ENCODE measurements at places on chromosomes 6 and 20. TPM values are rescaled to one million over a fixed set of nuclear protein-coding genes. Genes with fewer than 3 reads are reported as not detected.

The GGT7 gene
- total RNA-seq = 29.0 TPM

The POFUT1 gene
- total RNA-seq = 20.3 TPM

The PNPLA1 gene
- total RNA-seq = not detected

The HLA-DRA gene
- total RNA-seq = 42.0 TPM

The SLC22A3 gene
- 29.3 TPM for total RNA-seq

The TOX2 gene
- 2.8 TPM for total RNA-seq

DNA sequence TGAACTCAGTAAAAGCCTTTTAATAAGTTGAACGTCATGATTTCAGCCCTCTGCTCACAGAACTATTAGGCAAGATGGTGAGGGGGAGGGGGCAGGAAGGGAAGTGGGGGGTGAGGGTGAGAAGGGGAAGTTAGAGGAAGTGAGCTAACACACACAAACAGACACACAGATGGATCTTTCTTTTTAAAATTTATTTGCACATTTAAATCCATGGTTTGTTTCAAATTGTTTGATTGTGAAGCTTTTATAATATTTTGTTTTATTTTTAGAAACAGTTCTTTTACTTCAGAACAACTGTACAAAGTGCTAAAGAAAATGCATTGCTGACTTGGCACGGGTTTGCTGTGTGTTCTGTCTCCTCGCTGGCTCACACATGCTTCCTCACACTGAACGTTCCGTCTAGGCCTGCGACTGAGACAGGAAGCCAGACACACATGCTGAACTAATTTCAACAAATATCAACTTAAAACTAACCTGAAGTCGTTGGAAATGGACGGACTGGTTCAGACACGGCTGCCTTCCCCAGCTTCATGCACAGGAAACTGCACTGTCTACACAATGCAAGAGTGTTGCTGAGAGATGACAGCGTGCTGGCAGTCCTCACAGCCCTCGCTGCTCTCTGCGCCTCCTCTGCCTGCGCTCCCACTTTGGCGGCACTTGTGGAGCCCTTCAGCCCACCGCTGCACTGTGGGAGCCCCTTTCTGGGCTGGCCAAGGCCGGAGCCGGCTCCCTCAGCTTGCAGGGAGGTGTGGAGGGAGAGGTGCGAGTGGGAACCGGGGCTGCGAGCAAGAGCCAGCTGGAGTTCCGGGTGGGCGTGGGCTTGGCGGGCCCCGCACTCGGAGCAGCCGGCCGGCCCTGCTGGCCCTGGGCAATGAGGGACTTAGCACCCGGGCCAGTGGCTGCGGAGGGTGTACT lies 8.1 kb upstream of the ZBP1 start:
- H3K27me3 ChIP-seq = no peaks in the 10 kb centered on the region
- DNase-seq = no peak
- H3K36me3 ChIP-seq = no peaks in the 10 kb centered on the region
- no peak overlapping the region for H3K4me3 ChIP-seq
- H3K27ac ChIP-seq = peak overlapping the region; percentile 84

- no peak overlapping the region for H3K4me3 ChIP-seq
- no peaks in the 10 kb centered on the region for H3K27me3 ChIP-seq
- DNase-seq = no peak
- H3K27ac ChIP-seq = peak overlapping the region; percentile 6
- H3K36me3 ChIP-seq = peaks cover 82% of the 10 kb centered on the region
Observed at GRCh38 chr20:62319346-62319909, 16.6 kb downstream of the ADRM1 start.

DNA sequence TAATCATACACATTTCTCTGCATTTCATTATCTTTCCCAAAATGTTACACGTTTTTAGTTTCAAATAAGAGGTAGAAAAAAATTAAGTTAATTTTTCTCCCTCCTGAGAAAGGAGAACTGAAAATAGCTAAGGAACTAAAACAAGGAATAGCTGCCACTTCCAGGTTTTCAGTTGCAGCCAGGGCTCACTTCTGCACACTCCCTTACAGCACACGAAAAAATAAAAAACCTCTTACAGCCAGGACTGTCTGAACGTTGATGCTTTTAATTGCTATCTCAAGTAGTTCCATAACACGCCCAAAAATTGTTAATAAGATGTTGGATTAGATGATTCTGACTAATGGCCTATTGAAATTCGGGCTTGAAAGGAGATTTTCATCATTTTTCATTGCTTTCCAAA lies 153.7 kb upstream of the THBS2 start:
- H3K4me1 ChIP-seq = no peaks in the 10 kb centered on the region
- no peak for DNase-seq
- H3K4me3 ChIP-seq = no peak overlapping the region
- H3K27me3 ChIP-seq = no peaks in the 10 kb centered on the region

- H3K27me3 ChIP-seq = peaks cover 26% of the 10 kb centered on the region
- peak overlapping the region; percentile 4 for H3K27ac ChIP-seq
- H3K4me1 ChIP-seq = peaks cover 32% of the 10 kb centered on the region
- no peaks in the 10 kb centered on the region for H3K36me3 ChIP-seq
Observed at GRCh38 chr6:390914-391558, 516 bp upstream of the IRF4 start.

DNA sequence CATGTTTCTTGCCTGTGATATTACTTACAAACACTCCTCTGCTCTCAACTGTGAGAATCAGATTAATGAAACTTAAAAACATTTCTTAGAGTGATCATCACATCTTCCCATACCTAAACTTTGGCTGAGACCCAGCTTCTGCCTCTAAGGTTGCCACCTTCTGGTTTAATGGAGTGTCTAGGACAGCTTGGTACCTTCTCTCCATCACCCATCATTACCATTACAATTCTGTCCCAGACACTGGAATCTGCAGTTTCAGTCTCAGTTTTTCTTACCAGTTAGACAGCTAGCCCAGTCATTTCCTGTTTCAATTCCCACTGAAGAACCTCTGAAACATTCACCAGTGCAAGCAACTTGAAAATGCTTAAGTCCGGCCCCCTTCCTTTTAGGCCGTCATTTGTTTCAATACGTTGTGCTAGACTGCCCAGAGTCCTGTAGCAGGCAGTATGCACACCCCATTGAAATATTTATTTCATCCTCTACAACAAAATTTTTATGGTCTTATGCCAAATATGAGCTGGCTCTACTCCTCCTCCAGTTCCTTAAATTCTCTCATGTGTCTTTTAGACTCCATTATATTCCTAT lies 107.0 kb upstream of the FOXO3 start:
- H3K27ac ChIP-seq = no peak overlapping the region
- H3K4me1 ChIP-seq = no peaks in the 10 kb centered on the region
- no peaks in the 10 kb centered on the region for H3K27me3 ChIP-seq
- H3K36me3 ChIP-seq = no peaks in the 10 kb centered on the region
- no peak overlapping the region for H3K4me3 ChIP-seq

DNA sequence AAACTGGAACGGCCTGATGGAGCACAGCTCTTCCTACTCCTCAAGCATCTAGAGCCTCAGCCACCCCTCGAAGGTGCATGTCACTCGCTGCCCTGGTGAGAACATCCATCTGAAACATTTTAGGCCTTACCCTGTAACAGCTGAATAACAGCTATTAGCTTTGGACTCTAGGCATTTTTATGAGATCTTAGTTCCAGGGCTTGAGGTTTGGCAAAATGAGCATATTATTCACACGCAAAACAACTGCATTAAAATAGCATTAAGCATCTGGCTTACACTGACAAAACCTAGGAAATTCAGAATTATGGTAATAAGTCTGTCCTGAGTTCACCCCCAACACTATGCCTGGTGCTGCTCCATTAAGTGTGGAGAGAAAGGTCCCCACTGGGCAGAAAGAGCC lies 56.1 kb downstream of the ADAT2 start:
- no peak overlapping the region for H3K27ac ChIP-seq
- H3K27me3 ChIP-seq = no peaks in the 10 kb centered on the region

GRCh38 chr6:158892266-158892665 lies 73.1 kb upstream of the EZR start:
- H3K27me3 ChIP-seq = no peaks in the 10 kb centered on the region
- H3K4me3 ChIP-seq = no peak overlapping the region
- H3K36me3 ChIP-seq = no peaks in the 10 kb centered on the region

DNA sequence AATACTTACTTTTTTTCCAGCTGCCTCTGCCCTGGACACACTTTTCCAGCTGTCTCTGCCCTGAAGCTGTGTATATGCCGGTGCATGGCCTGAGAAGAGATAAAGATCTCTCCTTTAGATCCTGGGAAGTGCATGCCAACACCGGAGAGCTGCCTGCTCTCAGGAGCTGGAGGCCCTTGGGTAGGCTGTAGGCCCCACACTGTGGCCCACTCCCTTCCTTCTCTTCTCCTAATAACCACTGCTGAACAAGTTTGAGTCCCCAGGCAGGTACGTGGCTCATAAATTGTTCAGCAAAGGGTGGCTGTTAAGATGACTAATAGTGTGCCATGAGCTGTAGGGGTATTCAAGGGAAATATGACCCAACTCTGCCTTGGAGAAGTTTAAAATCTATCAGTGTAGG lies 102.5 kb downstream of the CD24 start:
- no peaks in the 10 kb centered on the region for H3K36me3 ChIP-seq
- H3K4me3 ChIP-seq = no peak overlapping the region
- H3K4me1 ChIP-seq = no peaks in the 10 kb centered on the region
- no peak overlapping the region for H3K27ac ChIP-seq

GRCh38 chr20:54085425-54085824 lies 15.0 kb upstream of the BCAS1 start:
- H3K27ac ChIP-seq = peak overlapping the region; percentile 12
- no peaks in the 10 kb centered on the region for H3K36me3 ChIP-seq
- no peaks in the 10 kb centered on the region for H3K27me3 ChIP-seq
- peaks cover 13% of the 10 kb centered on the region for H3K4me1 ChIP-seq
- H3K4me3 ChIP-seq = no peak overlapping the region

GRCh38 chr20:52681288-52681687 lies 290.9 kb upstream of the TSHZ2 start:
- H3K4me1 ChIP-seq = no peaks in the 10 kb centered on the region
- DNase-seq = no peak
- no peak overlapping the region for H3K27ac ChIP-seq
- no peak overlapping the region for H3K4me3 ChIP-seq

GRCh38 chr20:22791877-22792525 lies 207.6 kb upstream of the FOXA2 start:
- no peak overlapping the region for H3K4me3 ChIP-seq
- peaks cover 17% of the 10 kb centered on the region for H3K4me1 ChIP-seq
- H3K36me3 ChIP-seq = no peaks in the 10 kb centered on the region
- DNase-seq = no peak
- no peak overlapping the region for H3K27ac ChIP-seq

GRCh38 chr6:30378290-30378937 lies 33.5 kb downstream of the RPP21 start:
- DNase-seq = no peak
- H3K36me3 ChIP-seq = no peaks in the 10 kb centered on the region
- H3K27me3 ChIP-seq = no peaks in the 10 kb centered on the region
- no peaks in the 10 kb centered on the region for H3K4me1 ChIP-seq

- no peak overlapping the region for H3K4me3 ChIP-seq
- DNase-seq = no peak
- peaks cover 48% of the 10 kb centered on the region for H3K4me1 ChIP-seq
- H3K27ac ChIP-seq = peak overlapping the region; percentile 9
- no peaks in the 10 kb centered on the region for H3K27me3 ChIP-seq
Observed at GRCh38 chr6:36625158-36625919, 31.2 kb downstream of the SRSF3 start.

GRCh38 chr6:147689398-147689797 lies 180.9 kb downstream of the SAMD5 start:
- H3K27me3 ChIP-seq = no peaks in the 10 kb centered on the region
- no peaks in the 10 kb centered on the region for H3K36me3 ChIP-seq
- no peak overlapping the region for H3K4me3 ChIP-seq
- H3K4me1 ChIP-seq = no peaks in the 10 kb centered on the region
- H3K27ac ChIP-seq = no peak overlapping the region

DNA sequence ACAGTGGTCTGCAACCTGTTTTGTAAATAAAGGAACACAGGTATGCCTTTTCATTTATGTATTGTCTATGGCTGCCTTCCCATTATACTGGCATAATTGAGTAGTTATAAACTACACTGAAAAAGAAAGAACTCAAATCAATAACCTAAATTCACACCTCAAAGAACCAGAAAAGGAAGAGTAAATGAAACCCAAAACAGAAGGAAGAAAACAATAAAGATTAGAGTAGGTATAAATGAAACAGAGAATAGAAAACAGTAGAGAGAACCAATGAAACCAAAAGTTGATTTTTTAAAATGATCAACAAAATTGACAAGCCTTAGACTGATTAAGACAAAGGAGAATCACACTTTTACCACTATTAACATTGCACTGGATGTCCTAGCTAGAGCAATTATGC lies 34.7 kb downstream of the FAM184A start:
- no peak for DNase-seq
- no peaks in the 10 kb centered on the region for H3K36me3 ChIP-seq
- no peaks in the 10 kb centered on the region for H3K4me1 ChIP-seq
- H3K27ac ChIP-seq = no peak overlapping the region

- no peak for DNase-seq
- no peaks in the 10 kb centered on the region for H3K27me3 ChIP-seq
- H3K4me1 ChIP-seq = peaks cover 16% of the 10 kb centered on the region
- no peaks in the 10 kb centered on the region for H3K36me3 ChIP-seq
- no peak overlapping the region for H3K27ac ChIP-seq
- no peak overlapping the region for H3K4me3 ChIP-seq
Observed at GRCh38 chr20:16553101-16553500, 20.1 kb downstream of the KIF16B start.

- H3K27me3 ChIP-seq = no peaks in the 10 kb centered on the region
- H3K36me3 ChIP-seq = no peaks in the 10 kb centered on the region
- no peak overlapping the region for H3K4me3 ChIP-seq
- DNase-seq = no peak
Observed at GRCh38 chr6:162032620-162033019, 694.9 kb downstream of the PRKN start.

GRCh38 chr20:49356676-49357075 lies 78.8 kb upstream of the ZNFX1 start:
- H3K4me3 ChIP-seq = no peak overlapping the region
- peaks cover 3% of the 10 kb centered on the region for H3K27me3 ChIP-seq
- DNase-seq = no peak
- no peak overlapping the region for H3K27ac ChIP-seq
- no peaks in the 10 kb centered on the region for H3K36me3 ChIP-seq
- no peaks in the 10 kb centered on the region for H3K4me1 ChIP-seq

DNA sequence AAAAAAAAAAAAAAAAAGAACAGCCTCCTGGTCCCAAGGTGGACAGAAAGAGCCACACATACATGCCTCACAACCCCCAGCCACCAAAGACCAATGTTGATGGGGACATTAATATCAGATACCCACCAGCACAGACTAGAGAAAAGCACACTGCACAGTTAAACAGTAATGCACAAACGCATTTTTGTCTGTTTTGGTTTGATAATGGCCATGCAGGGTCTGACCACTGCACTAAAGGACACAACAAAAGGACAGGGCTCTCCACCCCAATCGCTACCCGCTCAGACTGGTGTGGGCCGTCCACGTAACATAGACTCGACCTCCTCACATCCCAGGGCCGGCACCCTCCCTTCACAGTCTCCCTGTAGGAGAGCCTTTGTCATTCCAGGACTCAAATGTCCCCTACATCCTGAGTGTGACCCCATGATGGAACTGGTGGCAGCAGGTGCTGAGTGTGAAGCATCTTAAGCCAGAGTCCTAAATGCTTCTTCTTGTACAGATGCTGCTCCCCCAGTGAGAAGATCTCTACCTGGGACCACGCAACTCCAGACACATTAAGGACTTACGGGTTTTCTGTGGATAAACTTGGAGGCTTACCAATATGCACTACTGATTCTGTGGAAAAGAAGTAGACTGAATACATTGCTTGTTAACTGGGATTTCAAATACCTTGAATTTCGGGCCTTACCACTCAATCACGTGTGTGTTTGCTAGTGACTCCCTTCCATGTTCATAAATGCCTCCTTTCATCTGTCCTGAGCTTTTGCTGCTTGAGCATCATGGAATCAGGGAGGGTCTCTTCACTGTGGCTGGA lies 28.0 kb downstream of the RRBP1 start:
- H3K4me3 ChIP-seq = no peak overlapping the region
- DNase-seq = no peak
- peaks cover 50% of the 10 kb centered on the region for H3K36me3 ChIP-seq
- H3K27ac ChIP-seq = no peak overlapping the region
- H3K4me1 ChIP-seq = peaks cover 79% of the 10 kb centered on the region
- no peaks in the 10 kb centered on the region for H3K27me3 ChIP-seq
